ENCODE measurements at places on chromosomes 13 and 19.

DNA sequence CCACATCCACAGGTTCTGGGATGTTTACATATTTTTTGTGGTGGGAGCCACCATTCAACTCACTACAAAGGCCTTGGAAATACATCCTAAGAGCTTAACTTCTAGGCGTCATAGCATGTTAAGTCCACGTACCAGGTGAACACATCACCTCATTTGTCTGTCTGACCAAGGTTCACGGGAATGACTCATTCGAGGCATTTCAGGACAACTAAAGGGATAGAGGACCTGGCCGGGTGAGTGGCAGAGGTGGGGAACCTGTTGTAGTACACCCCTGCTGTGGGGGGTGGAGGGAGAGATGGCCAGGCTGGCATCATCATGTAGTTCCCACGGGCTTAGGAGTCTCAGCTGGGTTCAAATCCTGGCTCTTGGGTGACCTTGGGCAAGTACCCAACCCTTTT is 51.5 kb downstream of the BICRA start:
- no peak for DNase-seq

GRCh38 chr13:59545007-59545406 is 618.7 kb downstream of the DIAPH3 start:
- no peak for DNase-seq

DNA sequence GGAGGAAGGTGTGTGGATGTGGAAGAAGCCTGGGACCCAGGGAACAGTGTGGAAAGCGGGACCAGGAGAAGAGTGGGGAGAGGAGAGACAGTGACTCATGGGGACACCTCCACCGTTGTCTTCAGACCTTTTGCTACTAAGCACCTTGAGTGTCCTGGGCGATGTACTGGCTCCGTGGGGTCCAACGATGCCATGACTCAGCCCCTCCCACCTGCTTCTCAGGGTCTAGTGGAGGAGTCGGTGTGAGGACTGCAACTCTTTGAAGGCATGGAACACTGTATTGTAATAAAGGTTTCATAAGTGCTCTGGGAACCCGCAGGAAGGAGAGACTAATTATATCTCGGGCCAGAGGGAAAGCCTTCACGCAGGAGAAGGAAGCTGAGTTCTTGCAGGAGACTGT is 166.9 kb upstream of the KL start:
- DNase-seq = no peak

- DNase-seq = no peak
Observed at GRCh38 chr13:113732176-113732960, 26.7 kb upstream of the TMEM255B start.

GRCh38 chr19:10991521-10992081 is 30.8 kb downstream of the SMARCA4 start:
- no peak for DNase-seq

DNA sequence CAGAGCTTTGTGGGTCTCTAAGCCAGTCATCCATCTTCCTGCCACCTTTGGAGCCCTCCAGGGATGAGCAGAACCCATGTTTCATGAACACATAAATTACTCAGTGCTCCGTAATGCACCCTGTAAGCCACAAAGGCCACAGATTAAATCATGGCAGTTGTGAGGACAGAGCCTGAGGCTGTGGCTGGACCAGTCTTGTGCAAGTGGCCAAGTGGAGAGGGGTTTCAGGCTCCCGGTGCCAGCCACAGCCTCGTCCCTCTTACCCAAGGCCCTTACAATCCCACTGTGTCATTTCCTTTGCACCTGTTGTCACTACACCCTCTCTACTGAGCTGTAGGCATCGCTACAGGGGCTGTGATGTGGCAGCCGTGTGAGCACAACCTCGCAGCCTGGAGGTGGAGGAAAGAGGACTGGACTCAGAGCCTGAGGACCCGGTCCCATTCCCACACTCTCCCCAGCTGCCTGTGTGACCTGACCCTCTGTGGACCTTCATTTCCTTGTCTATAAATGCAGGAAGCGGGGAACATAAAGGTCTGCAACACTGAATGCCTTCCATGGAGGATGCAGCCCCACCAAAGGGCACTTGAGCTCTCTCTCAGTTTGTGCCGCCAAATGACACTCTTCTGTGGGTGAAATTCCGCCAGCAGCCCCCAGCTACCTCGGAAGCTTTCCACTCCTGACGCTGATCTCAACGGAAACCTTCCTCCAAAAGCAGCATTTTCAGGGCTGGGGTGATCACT is 792.0 kb downstream of the UQCRFS1 start:
- no peak for DNase-seq

DNA sequence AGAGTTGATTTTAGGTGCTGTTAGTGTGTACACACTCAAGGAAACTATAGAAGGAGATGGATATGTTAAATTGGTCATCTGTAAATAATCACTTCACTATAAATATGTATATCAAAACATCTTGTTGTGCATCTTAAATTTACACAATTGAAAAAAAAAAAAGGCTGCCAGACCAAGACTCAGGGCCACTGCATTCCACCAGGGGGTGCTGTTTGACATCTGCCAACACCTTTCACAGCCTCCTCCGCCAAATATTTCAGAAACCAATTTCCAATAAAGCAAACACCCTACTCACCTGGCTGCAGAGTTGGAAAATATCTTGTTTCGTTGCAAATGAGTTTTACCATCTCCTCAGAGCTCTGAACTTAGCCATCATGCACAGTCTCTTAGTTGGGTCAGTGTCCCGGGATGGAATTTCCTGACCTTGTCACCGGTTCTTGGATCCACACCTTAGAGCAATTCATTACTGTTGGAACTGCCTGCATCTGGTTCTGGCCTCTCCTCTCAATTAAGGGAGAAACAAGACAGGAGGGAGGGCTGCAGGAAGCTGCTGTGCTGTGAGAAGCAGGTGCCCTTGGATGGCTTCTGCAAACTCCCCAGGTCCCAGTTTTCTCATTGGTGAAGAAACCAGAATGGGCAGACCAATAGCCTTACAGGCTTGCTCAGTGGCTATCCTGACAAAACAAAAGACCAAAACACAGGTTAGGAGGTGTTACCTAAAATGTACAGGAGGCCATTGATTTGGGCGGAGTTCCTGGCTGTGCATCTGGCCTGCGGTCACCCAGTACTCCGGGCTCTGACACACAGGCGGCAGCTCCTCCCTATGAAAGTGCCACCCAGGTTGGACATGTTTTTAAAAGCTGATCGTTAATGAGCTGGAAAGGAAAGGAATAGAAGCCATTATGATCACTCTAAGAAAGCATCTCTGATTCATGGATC is 746.6 kb downstream of the UQCRFS1 start:
- DNase-seq = peak; percentile 49

GRCh38 chr13:45915686-45916439 is 64.3 kb upstream of the SIAH3 start:
- DNase-seq = no peak
